ENCODE measurements at places on chromosomes 2 and 18. TPM values are rescaled to one million over a fixed set of nuclear protein-coding genes. Genes with fewer than 3 reads are reported as not detected.

Gene CYP27C1
- 0.52 TPM for total RNA-seq

Gene NHEJ1
- total RNA-seq: 13.1 TPM

Gene ACAA2
- 92.3 TPM for total RNA-seq

Gene CELF4
- total RNA-seq: not detected

Gene CRYGC
- not detected for total RNA-seq

Gene KRTCAP3
- 10.0 TPM for total RNA-seq

Gene DIPK1C
- total RNA-seq: not detected

Gene GAL3ST2
- total RNA-seq: not detected

Gene MFSD2B
- total RNA-seq: 0.06 TPM

Gene MEP1B
- total RNA-seq: not detected

Gene DTNA
- total RNA-seq: 15.2 TPM

Gene ASB18
- total RNA-seq: not detected

Gene IL36A
- not detected for total RNA-seq

Gene EVX2
- not detected for total RNA-seq

Gene PTPRM
- total RNA-seq: 63.2 TPM

Gene SLC11A1
- 0.22 TPM for total RNA-seq

Gene KIF1A
- total RNA-seq: 69.2 TPM

Gene MAP2
- 4.0 TPM for total RNA-seq

Gene HOXD4
- 28.0 TPM for total RNA-seq

Gene IL1B
- 0.65 TPM for total RNA-seq

Gene CKAP2L
- total RNA-seq: 18.8 TPM

Gene ADRA2B
- 0.29 TPM for total RNA-seq

Gene SKOR2
- total RNA-seq: not detected

Gene MPP4
- total RNA-seq: 1.0 TPM

Gene GALNT3
- total RNA-seq: 28.7 TPM

Gene TCF23
- not detected for total RNA-seq

Gene CYBRD1
- 2.5 TPM for total RNA-seq

Gene BZW1
- total RNA-seq: 699 TPM

Gene PROM2
- total RNA-seq: 5.1 TPM

Gene RND3
- 51.8 TPM for total RNA-seq

Gene ANKRD29
- 1.2 TPM for total RNA-seq

Gene RAPGEF4
- total RNA-seq: 0.07 TPM

Gene UGT1A1
- total RNA-seq: not detected

Gene DNER
- total RNA-seq: 2.7 TPM

Gene VIL1
- not detected for total RNA-seq

Gene FTCDNL1
- 0.06 TPM for total RNA-seq

Gene SLC66A3
- 58.2 TPM for total RNA-seq

Gene MC2R
- total RNA-seq: not detected

Gene KCNG2
- total RNA-seq: not detected
